ENCODE measurements at places on chromosomes 1 and 21.

DNA sequence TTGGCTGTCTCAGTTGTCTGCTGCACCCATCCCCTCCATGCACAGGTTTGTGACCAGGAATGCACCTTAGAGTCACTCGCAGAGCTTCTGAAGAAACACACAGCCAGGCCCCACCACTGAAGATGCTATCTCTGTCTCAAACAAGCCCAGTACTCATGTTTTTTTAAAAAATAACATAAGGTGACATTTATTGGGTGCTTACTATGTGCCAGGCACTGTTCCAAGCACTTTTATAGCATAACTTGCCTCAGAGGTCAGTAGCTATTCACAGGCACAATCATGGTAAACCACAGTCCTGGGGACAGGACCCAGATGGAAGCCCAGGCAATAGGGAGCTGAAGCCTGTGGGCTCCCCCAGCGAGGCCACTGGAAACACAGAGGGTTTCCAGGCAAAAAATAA lies 8.8 kb upstream of the ATP13A2 start:
- no peak for DNase-seq

- no peak for DNase-seq
Observed at GRCh38 chr1:56835657-56836056, 16.5 kb upstream of the FYB2 start.

- DNase-seq, result no peak
Observed at GRCh38 chr1:17723684-17724083, 31.4 kb upstream of the ACTL8 start.

GRCh38 chr1:214727274-214727673 lies 124.3 kb downstream of the CENPF start:
- no peak for DNase-seq

DNA sequence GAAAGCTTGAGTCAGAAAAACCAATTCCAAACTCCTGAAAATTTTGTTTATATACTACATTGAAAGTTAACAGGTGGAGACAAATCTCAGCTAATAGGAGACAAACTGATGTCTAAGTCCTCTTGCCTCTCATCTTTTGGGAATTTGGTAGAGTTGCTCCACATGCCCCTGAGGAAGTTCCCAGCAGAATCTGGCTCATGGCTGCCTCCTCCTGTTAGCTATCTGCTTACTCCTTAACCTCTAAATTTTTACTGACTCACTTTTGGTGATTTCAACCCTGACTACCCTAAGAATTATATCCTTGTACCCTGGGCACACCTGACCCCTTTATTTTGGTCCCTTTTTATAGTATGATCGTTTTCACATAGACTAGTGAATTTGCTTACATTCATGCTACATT lies 633.7 kb upstream of the USP24 start:
- DNase-seq, result no peak

GRCh38 chr1:21154717-21155116 lies 22.0 kb downstream of the EIF4G3 start:
- DNase-seq, result no peak

DNA sequence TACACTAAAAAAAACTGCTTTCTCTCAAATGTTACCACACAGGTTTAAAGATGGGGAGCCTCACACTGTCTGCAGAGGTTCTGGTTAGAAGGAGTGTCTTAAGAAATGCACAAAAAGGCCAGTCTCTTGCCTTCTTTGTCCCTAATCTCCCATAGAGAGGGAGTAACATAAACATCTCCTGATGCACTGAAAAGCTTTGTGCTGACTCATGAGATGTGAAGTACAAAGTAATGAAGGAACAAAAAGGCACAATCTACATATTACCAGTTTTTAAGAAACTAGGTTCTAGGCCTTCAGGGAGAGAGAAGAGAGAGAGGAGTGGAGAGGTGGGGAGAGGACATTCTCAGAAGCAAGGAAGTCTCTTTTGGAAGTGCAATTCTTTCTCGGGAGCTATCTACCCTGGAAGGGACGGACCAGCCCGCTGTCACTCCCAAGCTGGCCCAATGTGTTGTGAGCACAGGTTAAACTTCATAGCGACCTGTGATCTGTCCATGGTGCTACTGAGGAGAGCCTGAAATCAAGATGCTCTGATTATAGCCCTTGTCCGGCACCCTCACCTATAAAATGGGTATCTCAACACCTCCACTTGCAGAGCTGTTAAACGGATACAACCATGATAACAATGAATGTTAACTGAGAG lies 458.1 kb downstream of the DISC1 start:
- DNase-seq, result no peak

DNA sequence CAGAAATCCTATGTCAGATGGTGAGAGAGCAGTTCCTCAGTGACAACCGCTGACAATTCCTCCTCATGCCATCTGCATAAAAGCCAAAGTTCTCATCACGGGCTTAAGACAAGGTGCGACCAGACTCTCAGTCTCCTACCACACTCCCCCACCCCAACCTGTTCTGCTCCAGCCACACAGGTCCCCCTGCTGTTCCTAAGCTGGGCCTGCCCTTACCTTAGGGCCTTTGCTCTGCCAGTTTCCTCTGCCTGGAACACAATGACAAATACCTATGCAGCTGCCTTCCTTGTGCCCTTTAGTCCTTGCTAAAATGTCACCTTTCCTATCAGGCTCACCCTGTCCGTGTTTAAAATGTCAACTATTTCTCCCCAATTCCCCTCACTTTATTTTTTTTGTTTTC lies 382.2 kb downstream of the NTNG1 start:
- DNase-seq, result no peak

DNA sequence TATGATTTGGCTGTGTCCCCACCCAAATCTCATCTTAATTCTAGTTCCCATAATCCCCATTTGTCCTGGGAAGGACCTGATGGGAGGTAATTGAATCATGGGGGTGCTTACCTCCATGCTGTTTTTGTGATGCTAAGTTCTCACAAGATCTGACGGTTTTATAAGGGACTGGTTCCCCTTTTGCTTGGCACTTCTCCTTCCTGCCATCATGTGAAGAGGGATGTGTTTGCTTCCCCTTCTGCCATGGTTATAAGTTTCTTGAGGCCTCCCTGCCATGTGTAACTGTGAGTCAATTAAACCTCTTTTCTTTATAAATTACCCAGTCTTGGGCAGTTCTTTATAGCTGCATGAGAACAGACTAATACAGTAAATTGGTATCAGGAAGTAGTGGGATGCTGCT lies 114.1 kb downstream of the ZNF648 start:
- no peak for DNase-seq

- DNase-seq, result no peak
Observed at GRCh38 chr1:93490357-93490756, 42.4 kb downstream of the FNBP1L start.

- DNase-seq, result peak; percentile 40
Observed at GRCh38 chr1:155970531-155971167, 7.7 kb downstream of the ARHGEF2 start.

DNA sequence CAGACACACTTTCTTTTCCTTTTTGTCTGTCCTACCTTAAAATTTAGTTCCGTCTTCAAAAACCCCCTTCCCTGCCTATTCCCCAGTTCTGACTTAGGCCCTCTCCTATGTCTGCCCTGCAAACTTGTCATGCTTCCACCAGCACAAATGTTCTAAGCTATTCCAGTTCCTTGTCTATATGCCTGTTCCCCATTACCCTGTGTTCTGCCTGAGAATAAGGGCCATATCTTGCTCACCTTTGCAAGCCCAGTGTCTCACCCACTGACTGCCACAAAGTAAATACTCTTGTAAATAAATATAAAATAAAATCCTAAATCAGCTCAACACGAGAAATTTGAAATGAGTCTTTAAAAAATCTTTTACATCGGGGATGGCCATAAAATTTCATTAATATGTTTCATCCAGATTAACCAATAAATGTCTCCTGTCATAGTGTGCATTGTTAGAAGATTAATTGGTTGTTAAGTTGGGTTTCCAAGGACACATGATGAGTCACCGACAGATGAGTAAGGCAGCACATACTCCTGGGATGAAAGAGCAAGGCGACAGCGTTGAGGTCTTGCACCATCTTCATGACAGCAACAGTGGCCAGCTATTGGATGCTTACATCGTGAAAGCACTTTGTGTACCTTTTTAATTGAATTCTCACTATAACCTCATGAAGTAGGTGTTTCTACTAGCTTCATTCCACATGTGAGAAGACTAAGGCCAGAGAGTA lies 92.6 kb upstream of the NGF start:
- DNase-seq, result no peak

- no peak for DNase-seq
Observed at GRCh38 chr1:153526132-153526543, 9.7 kb downstream of the S100A6 start.

DNA sequence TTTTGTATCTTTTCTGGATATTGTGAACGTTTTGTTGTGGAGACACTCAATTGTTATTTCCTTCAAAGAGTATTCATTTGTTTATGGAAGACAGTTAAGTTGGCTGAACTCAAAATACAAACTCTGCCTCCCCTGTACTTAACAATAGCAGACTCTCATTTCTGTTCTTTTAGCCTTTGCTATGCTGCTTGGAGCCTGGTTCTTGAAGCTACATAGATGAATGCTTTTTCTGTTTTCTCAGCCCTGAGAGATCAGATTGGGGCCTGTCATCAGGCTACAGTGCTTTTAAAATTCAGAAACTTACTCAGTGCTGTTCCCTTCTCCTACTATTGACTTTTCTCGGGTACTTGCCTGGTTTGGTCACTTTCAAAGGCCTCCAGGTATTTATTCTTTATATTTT lies 215.7 kb upstream of the LYPLAL1 start:
- no peak for DNase-seq

GRCh38 chr1:54591127-54591756 lies 32.1 kb downstream of the FAM151A start:
- no peak for DNase-seq

DNA sequence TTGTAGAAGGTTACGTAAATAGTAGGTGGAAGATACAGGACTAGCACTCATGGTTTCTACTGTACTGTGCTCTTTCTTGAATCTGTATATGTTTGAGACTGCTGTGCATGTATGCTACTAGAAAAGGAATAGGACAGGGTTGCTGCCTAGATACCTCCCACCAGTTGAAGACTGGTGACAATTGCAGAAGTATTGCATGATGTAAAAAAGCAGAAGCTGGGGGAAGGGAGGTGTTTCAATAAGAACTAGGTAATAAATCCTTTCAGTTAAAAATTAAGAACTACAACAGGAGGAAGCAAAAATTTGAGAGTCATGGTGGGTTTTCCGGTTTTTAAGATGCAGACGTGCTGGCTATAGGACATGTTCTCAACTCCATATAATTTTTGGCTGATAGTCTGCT lies 88.1 kb downstream of the CCDC30 start:
- DNase-seq, result no peak

GRCh38 chr1:107706182-107706581 lies 258.8 kb downstream of the VAV3 start:
- DNase-seq, result no peak

DNA sequence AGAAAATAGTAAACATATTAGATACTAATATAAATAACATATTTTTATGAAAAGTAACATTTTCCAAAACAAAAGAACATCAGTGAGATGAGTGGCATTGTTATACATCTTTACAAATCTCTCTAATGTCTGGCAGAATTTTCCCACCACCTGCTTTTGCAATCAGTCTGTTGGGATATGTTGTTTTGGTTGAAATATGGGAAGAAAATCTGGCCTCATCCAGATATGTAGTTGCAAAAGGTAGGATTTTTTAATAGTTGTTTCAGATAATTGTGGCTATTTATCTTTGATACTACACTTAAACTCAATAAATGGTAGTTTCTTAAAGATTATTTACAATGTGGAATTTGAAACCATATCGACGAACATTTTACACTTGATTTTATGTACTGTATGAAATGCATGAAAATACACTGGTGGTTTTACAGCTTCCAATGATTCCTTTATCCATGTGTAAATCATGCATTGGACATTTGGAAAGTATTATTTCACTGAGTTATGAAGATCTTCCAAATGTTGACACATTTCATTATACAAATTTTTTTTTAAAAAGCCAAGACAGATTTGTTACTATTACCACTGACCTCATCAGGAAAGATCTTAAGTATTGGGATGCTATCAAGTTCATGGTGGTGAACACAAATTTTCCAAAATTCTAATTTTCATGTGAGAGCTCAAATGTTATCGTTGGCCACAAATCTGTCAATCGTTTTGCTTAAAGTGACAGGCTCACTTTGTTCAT lies 74.1 kb upstream of the CD34 start:
- no peak for DNase-seq

DNA sequence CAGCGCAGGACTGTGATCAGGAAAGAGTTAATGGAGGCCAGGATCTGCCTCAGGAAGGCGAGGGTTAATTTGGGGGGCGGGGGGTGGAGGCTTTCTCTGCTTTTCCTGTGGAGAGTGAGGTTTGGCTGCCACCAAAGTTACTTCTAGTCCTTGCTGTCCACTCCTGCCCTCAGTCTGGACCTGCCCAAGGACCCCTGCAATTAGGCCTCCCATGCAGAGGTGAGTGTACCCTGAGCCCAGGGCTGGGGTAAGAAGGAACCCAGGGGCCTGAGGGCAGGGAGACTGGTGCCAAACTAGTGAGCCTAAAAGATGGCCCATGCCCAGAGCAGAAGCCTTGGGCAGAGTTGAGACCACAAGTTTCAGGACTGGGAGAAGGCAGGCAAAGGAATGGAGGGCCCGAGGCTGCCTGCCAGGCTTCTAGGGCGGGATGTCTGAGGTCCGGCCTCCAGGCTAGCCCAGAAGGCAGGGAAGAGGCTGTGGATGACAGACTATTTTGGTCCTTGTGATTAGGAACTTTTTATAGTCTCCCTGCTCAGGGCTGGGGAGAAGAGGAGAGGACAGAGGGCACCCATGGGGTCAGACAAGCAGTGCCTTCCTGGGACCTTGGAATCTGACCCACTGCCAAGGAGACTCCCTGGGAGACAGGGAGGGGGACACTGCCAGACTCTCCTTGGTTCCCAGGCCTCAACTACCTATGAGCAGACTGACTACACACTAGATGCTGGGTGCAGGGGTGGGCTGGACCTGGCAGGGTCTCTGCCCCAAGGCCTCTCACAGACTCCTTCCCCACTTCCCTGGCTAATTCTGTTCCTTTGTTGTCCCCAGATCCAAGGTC lies at the start of gene FAM110D:
Gene FAM110D, plus strand, starts transcription at position 172 of the 835 bp plus-strand sequence. CDS start 2,213 bp downstream, outside the sequence.
- no peak for DNase-seq

DNA sequence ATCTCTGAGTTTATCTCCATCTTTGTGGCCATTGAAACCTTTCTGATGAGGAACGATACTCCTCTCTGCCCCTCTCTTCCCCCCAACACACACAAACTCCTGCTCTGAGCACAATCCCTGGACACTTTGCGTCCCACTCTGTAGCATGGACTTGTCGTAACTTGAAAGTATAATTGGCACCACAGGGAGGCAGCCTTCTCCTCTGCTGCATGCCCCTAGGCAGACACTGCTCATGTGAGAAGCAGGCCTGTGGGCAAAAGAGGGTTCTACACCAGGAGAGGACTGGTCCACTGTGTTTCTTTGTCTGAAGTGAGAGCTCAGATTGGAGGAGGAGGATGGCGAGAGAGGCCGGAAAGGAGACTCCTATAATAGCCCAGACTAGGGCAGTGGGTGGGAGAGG lies 3.8 kb upstream of the PARS2 start:
- DNase-seq, result no peak

Data from stimulated activated CD4-positive, alpha-beta T cell treated with anti-CD3 and anti-CD28 coated beads, Interleukin-4, amount 100 ng/mL, for 1 hour (primary cell).